ENCODE measurements at places on chromosomes 13 and 19.
A peak's percentile ranks its signal among the peaks of the same experiment; 100 is the strongest.

DNA sequence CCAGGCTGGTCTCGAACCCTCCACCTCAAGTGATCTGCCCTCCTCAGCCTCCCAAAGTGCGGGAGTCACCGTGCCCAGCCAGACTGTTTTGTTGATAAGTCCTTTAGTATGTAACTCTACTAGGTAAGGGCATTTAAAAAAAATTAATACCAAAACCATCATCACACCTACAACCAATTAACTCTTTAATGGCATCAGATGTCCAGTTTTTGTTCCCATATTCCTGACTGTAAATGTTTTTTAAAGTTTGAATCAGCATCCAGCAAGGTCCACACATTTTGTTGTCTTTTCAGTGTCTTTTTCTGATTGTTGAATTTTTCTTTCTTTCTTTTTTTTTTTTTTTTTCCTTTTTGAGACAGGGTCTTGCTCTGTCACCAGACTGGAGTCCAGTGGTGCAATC lies 5.6 kb downstream of the FCGRT start:
- DNase-seq = no peak

DNA sequence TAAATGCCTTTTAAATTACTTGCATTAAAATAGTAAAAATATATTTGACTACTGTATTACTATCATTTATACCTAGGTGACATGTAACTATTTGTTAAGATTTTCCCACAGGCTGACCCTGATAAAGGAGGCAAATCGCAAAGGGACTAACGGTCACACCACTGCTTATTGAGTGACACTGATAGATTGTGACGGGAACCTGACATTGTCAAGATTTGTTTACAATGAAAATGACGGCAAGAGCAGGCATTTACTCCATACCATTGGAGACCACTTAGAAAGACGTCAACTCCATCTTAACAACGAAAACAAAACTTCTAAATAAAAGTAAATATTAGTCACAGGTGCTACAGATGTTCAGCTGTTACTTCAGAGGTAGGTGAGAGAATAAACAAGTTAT lies 289.0 kb downstream of the DACH1 start:
- DNase-seq = peak; percentile 19

- no peak for DNase-seq
Measured at GRCh38 chr19:35509861-35510625, 3.4 kb downstream of the DMKN start.

DNA sequence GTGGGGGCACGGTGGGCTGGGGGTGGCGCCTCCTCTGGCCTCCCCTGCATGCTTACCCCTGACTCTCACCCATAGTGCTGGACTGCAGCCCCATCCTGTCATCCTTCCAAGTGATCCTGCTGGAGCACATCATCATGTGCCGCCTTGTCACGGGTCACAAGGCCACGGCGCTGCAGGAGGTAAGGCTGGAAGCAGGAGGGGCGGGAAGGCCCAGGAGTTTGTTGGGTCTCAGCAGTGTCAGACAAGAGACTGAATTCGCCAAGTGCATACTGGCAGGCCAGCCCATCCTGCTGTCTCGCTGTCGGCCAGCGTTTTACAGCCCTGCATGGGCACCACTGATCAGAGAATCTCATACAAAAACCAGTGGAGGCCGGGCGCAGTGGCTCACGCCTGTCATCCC lies 23.1 kb downstream of the MAU2 start:
- no peak for DNase-seq

DNA sequence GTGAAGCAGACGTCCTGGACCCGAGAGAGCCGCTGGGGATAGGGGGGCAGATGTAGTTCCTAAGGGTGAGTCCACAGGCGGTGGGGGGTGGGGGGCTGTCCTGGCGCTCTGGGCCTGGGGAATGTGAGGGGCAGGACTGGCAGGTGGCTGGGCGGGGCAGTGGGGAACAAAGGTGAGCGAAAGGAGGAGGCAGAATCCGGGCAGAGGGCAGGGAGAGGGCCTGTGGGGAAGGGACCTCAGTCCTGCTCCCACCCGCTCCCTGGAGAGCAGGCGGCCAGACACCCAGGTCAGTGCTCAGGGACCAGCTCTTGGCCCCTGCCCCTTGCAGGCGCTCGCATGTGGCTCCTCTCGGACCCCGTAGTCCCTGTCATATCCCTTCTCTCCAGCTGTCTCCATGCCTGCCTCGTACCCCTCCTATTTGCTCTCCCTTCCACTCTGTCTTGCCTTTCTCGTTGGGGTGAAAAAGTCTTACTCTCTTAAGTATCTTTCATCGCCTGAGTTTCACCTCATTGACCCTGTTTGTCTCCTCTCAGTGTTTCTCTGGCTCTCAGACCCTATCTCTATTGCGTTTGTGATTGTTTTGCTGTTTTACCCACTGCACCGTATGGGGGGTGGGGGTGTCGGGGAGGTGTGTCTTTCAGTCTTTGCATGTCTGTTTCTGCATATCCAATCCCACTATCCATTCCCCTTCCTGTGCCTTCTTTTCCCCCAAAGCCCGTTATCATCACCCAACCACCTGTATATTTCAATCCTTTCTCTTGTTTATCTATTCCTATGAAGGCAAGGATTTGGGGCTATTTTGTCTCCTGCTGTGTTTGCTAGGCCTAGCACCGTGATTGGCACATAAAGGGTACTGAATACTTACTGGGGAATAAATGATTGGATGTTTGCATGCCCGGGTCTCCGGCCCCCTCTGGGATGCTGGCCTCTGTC lies 5.8 kb downstream of the SPHK2 start:
- no peak for DNase-seq

- no peak for DNase-seq
Measured at GRCh38 chr13:92320323-92320722, 906.3 kb upstream of the GPC6 start.

DNA sequence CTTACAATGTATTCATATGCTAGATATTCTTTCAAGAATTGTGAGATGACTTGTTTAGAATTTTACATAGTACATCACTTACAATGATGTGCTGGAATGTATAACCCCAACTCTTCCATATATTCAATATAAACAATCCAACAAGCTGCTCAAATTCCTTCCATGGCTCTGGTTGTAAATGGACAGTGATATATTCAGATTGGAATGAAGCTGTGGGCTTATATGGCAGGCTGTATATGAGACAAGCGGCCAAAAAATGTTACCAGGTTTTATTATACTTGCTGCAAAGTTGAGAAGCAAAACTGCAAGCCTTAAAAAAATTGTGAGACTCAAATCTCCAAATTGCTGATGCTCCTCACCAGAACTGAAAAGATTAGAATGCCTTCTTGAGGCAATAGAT lies 83.6 kb upstream of the KLF12 start:
- DNase-seq = no peak

DNA sequence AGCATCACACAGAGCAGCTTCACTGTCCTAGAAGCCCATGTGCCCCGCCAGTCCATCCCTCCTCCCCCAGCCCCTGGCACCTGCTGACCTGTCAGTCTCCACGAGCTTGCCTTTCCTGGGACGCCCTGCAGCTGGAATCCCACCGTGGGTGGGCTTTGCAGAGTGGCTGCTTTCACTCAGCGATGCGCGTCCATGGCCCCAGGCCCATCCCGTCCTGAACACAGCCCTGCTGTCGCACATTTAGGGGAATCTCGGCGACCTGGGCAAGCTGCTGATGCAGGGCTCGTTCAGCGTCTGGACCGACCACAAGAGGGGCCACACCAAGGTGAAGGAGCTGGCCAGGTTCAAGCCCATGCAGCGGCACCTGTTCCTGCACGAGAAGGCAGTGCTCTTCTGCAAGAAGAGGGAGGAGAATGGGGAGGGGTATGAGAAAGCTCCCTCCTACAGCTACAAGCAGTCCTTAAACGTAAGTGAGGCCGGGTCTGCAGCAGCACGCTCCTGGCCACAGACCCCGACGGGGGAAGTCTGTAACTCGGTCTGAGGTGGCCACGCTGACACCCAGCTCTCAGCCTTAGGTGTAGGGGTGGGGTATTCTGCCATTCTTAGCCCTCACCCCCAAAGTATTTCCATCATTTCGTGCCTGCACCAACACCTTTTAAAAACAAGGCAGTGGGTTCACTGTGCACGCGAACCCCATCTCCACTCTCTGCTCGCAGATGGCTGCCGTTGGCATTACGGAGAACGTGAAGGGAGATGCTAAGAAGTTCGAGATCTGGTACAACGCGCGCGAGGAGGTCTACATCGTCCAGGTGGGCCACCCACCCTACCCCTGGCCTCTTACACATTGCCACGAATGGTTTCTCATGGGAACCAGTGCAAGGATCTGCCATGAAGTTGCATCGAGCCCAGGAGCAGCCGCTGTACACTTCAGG lies 18.3 kb upstream of the F7 start:
- no peak for DNase-seq

GRCh38 chr13:32126278-32126677 lies 94.7 kb downstream of the FRY start:
- DNase-seq = no peak

- DNase-seq = no peak
Measured at GRCh38 chr13:112709825-112710783, 20.3 kb downstream of the ATP11A start.

- DNase-seq = peak; percentile 7
Measured at GRCh38 chr13:104920091-104920490, 1615.4 kb downstream of the EFNB2 start.

DNA sequence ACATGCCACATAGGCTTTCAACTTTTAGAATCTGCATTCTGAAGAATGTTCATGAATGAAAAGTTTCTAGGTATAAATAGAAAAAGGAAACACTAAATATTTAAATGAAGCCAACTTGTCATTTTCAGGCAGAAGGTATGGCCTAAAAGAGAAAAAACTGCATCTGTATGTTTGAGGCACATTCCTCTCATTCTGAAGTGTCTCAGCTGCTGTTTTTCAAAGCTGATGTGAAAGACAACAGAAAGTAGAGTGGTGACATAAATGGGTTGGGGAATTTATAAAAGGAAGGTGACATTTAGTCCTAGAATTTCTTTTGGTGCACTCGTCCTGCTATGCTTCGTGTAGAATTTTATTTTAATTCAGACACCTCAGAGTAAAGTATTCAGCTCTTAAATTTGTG lies 539.6 kb upstream of the SLITRK5 start:
- DNase-seq = no peak

DNA sequence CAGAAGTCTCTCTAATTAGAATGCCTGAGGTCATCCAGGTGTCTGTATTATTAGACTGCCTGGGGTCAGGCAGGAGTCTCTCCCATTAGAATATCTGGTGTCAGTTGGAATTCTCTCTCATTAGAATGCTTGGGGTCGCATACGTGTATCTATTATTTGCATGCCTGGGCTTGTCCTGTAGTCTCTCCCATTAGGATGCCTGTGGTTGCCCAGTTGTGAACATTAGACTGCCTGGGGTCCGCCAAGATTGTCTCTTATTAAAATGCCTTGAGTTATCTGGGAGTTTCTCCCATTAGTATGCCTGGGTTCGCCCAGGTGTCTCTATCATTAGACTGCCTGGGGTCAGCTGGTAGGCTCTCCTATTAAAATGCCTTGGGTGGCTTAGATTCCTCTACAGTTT lies 1494.7 kb downstream of the UQCRFS1 start:
- DNase-seq = no peak

- no peak for DNase-seq
Measured at GRCh38 chr13:104442536-104442935, 1376.3 kb upstream of the SLC10A2 start.

GRCh38 chr13:111323950-111324651 lies 3.7 kb downstream of the TEX29 start:
- DNase-seq = no peak

- peak; percentile 59 for DNase-seq
Measured at GRCh38 chr19:56132316-56132822, 8.7 kb upstream of the ZNF444 start.

GRCh38 chr19:19232261-19232721 lies 20.5 kb downstream of the NCAN start:
- DNase-seq = no peak

GRCh38 chr19:17390665-17391370 lies 3.2 kb downstream of the CCDC194 start:
- peak; percentile 64 for DNase-seq

DNA sequence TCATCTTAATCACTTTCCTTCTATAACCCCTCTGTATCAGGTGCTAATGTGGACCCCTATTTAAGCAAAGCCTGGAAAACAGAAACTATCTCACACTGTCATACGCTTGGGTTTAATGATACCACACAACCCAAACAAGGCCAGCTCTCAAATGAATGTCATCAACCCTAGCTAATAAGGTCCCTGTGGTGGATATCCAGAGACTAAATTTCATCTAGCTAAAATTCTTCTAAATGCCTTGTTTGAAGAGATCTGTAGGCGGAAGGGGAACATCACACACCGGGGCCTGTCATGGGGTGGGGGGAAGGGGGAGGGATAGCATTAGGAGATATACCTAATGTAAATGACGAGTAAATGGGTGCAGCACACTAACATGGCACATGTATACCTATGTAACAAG lies 95.5 kb downstream of the FOXO1 start:
- no peak for DNase-seq

DNA sequence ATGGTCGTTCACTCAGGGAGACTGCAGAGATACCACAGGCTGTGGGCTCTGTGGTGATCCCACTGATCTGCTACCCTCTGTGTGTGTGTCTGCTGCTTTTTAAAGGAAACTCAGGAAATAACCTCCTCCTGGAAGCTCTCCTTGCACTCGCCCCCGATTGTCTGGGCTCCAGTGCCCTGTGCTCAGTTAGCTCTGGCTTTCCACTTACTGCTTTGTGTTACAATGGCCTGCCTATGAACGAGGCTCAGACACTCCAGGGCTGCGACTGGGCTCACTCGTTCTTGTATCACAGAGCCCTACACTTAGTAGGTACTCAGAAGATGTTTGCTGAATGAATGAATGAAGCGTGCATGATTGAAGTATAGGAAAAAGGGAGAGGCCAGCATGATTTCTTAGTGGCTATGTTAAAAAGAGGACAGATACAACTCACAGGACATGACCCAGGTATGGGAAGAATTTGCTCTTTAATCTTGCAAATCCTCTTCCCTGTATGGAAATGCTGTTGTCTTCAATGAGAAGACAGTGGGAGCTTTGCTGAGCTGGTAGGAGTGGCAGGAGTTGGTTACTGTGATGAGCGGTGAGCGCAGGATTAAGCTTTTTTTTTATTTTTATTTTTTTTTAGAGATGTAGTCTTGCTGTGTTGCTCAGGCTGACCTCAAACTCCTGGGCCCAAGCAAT lies 26.4 kb downstream of the B3GLCT start:
- no peak for DNase-seq

GRCh38 chr13:105997581-105998550 lies 537.6 kb downstream of the EFNB2 start:
- DNase-seq = no peak

GRCh38 chr13:107864543-107865317 lies 350.6 kb downstream of the LIG4 start:
- no peak for DNase-seq

DNA sequence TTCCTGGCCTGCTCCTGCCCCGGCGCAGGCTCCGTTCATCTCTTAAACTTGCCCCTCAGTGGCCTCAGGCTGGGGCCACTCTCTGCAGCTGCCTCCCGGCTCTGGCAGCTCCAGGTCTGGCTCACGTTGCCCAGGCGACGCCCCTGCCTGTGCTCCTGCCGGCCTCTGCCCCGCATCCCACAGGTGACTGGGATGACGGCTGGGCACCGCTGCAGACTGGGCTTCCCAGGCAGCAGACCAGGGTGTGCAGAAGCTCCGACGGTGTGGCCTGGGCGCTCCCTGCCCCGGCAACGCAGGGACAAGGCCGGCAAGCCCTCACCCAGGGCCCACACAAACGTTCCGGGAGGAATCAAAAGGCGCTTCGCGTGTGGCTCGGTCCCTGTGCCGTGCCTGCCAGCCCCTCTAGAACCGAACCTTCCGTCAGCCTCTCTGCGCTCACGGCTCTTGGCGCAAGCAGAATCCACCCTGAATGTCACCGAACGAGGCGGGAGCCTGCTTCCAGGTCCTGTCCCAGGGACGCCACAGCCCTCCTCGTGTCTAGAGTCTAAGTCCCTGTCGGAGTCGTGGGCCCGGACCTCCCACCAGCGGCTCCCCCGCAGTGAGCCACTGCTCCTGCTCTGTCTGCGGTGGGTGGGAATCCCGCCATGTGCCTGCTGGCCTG lies 64.8 kb downstream of the MLLT1 start:
- no peak for DNase-seq

GRCh38 chr19:46115396-46116106 lies 8.9 kb downstream of the IGFL3 start:
- peak; percentile 8 for DNase-seq
